GM13977 (cell line): ENCODE measurements at places on chromosomes 16 and 17.

GRCh38 chr16:79468631-79469030, 131.9 kb downstream of the MAF start:
- DNase-seq, result no peak

GRCh38 chr16:1762196-1762878, 9.0 kb downstream of the NME3 start:
- no peak for DNase-seq

DNA sequence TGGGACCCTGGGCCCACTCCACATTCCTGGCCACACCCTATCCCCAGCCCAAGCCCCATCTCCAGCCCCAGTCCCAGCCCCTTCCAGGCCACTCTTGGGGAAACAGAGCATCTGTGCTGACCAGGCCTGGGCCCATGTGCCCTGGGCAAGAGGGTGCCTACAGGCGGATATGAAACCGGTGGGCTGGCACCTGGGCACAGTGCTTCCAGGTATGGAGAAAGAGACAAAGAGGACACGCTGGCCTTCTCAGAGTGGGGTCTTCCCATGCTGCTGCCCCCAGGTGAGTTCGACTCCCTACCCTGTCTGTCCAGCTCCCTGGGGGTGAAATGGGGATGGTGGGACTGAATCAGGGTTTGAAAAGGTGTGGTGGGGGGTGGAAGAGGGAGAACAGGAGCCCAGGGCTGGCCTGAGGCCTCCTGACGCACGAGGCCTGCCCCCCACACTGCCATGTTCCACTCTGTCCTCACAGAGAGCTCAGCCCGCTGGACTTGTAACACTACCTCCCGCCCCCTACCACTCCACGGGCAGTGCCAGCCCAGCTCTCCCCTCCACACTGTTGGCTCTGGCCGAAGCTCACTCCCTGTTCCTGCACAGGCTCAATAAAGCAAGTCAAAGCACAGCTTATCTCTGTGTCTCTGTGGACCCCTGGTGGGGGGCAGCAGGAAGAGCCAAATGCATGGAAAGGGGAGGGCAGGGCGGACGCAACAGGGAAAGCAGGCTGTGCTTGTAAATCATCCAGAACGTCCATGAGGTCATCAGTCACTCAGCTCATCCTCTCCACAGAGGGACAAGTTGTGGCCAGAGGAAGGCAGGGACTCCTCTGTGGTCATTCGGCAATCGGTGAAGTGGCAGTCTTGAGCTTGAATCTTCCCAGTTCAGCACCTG, 71.1 kb upstream of the TMEM97 start:
- no peak for DNase-seq

GRCh38 chr16:49474741-49475140, 101.1 kb downstream of the C16orf78 start:
- DNase-seq, result no peak

GRCh38 chr17:82332669-82333278, 792 bp downstream of the SECTM1 start:
- no peak for DNase-seq

DNA sequence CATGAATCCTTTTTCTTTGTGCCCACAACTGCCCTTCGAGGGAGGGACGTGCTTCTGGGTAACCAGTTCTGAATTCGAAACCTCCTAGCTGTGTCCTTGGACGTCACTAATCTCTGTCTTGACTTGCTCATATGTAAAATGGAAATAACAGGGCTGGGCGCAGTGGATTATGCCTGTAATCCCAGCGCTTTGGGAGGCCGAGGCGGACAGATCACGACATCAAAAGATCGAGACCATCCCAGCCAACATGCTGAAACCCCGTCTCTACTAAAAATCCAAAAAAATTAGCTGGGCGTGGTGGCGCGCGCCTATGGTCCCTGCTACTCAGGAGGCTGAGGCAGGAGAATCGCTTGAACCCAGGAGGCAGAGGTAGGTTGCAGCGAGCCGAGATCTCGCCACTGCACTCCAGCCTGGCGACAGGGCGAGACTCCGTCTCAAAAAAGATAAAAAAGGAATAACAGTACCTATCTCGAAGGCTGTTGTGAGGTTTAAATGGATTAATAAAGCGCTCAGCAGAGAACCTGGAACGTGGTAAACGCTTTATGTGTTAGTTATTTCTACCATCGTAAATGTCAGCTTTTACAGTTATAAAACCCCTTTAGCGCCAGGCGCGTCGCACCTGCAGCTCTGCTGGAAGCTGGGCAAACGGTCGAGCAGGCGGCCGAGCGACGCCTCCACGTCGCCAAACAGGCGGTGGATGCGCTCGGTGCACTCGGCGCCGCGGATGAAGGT, 641 bp downstream of the COG8 start:
- DNase-seq, result no peak

DNA sequence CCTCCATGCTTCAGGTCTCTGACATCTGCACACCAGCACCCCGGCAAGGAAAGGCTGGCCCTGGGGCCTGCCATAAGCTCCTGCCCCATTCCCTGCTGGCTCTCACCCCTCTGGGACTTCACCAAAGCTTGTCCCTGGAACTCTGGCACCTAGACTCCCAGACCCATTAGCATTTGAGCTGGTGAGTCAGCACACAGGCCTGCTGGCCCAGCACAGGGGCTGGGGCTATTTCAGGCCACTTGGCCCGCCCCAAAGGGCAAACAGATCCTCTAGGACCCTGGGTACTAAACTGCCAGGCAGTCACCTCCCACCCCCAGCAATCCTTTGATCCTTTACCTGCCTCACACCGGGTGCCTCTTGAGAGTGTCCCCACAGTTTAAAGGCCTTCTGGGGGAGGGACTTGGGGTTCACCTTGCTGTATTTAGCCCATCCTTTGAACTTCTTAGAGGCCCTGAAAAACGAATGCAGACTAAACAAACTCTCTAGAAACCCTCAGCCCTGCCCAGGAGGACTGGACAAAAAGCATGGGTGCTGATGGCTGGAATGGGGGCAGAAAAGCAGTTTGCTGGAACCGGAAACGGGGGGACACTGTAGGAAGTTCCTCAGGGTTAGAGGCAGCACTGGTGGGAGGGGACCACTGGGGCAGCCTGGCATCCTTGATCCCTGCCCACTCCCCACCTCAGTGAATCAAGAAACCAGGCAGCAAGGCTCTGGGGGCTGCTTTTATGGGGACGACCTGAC, 3.2 kb upstream of the SAMD14 start:
- no peak for DNase-seq

DNA sequence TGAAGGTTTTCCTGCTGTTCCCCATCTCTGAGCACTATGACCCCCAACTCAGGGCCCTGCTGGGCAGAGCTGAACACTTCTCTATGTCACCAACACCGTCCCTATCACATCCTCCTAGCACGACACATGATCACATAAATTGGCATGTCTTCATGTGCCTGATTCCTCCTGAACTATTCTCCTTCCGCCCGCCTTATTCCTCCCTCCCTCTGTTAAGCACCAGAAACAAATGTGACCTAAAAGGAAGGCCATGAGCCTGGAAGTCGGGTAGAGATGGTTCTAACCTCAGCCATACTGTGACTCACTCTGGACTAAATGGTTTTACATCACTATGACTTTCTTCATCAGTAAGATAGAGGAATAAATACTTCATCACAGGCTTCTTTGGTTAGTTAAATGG, 80.8 kb upstream of the DYNLRB2 start:
- no peak for DNase-seq

DNA sequence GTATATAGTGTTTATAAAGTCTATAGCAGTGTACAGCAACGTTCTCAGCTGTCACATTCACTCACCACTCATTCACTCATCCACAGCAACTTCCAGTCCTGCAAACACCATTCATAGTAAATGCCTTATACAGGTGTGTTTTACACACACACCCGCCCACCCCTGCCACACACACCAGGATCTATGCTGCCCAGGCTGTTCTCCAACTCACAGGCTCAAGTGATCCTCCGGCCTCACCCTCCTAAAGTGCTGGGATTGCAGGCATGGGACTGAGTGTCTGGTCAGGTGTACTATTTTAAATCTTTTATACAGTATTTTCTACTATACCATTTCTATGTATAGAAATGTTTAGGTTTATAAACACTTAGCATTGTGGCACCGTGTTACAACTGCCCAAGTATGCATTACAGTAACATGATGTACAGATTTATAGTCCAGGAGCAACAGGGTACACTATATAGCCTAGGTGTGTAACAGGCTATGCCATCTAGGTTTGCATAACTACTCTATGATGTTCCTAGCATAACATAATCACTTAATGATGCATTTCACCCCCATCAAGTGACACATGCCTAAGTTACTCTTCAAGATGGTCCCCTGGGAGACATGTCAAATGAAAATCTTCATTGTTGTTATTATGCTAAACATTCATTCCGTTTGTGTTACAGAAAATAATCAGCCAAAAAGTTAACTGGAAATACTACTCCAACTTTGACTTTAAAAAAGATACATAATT, 42.5 kb downstream of the CREBBP start:
- DNase-seq, result no peak

DNA sequence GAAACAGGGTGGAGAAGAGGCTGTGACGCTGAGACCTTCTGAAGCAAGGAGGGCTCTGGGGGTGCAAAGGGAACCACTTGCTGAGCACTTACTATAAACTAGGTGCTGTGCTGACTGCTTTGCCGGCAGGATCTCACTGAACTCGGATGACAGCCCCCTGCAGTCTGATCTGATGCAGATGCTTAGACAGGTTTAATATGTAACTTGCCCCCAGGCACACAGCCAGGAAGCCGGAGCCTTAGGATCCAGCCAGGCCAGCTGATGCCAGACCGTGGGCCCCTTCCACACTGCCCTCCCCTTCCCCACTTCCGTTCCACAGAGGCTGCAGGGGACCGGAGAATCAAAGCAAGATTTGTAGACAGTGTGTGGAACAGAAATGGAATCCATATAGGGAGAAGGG, 23.1 kb downstream of the SPACA3 start:
- no peak for DNase-seq

GRCh38 chr16:19379838-19380237, 37.8 kb upstream of the TMC5 start:
- DNase-seq, result no peak

DNA sequence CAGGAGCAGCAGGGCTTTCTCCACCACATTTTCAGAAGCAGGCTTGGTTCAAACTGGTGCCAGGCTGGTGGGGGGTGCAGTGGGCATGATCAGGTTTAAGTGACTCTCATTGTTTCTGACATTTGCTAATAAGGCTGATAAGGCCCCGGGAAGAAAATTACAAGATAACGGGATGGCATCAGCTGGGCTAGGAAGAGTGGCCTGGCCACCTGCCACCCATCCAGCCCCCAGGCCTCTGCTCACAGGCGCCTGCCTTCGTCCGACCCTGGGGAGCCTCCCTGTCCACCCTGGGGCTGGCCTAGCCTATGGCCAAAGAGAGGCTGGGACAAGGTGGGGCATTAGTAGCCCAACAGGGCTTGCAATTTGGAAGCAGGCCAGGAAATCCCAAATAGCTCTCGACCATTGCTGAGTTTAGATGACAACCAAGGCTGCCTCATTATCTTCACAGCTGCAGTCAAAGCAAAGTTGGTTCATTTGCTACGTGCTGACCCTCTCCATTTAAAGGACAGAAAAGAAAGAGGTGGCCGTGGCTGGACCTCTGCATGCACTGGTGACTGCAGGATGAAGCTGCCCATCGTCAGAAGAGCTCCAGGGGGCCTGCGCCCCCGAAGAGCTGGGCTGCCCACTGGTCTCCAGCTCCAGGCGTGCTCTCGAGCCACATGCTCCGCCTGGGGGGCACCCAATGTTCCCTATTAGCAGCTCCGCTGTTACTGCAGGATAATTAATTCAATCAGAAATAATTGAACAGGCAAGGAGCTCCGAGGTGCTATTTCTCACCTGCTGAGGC, 44.9 kb downstream of the PEMT start:
- no peak for DNase-seq
